ENCODE measurements at places on chromosomes 3 and 15. TPM values are rescaled to one million over a fixed set of nuclear protein-coding genes. Genes with fewer than 3 reads are reported as not detected.
A peak's percentile ranks its signal among the peaks of the same experiment; 100 is the strongest.

- H3K4me3 ChIP-seq = no peak overlapping the region
- H3K4me1 ChIP-seq = no peaks in the 10 kb centered on the region
- H3K27me3 ChIP-seq = no peaks in the 10 kb centered on the region
These were observed 584.0 kb upstream of the LMCD1 start for GRCh38 chr3:7917443-7918151.

The C3orf70 gene
- 1.3 TPM for total RNA-seq

DNA sequence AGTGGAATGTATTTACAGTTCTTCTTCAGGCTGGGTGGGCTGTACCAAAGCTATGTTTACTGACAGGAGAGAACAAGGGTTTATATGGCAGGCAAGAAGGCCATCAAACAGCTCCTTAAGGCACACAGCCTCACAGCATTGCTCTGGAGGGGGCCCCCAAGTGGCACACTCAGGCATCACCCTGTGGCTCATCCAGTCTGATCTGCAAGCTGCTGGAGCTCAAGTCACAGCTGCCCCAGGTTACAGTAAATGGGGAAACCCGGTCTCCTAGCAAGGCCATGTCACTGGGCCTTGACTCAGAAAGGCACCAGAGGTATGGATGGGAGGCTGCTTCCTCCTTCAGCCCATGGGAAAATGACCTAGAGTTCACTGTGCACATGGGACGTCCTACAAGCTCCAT is 67.5 kb downstream of the TFG start:
- H3K27me3 ChIP-seq = no peaks in the 10 kb centered on the region
- no peak for DNase-seq
- no peak overlapping the region for H3K4me3 ChIP-seq
- no peaks in the 10 kb centered on the region for H3K36me3 ChIP-seq
- H3K27ac ChIP-seq = no peak overlapping the region

- H3K4me3 ChIP-seq = no peak overlapping the region
- no peaks in the 10 kb centered on the region for H3K27me3 ChIP-seq
- DNase-seq = no peak
- H3K27ac ChIP-seq = no peak overlapping the region
These were observed 4.4 kb downstream of the CMTM6 start for GRCh38 chr3:32498252-32498651.

The FRMD5 gene
- 0.66 TPM for total RNA-seq

DNA sequence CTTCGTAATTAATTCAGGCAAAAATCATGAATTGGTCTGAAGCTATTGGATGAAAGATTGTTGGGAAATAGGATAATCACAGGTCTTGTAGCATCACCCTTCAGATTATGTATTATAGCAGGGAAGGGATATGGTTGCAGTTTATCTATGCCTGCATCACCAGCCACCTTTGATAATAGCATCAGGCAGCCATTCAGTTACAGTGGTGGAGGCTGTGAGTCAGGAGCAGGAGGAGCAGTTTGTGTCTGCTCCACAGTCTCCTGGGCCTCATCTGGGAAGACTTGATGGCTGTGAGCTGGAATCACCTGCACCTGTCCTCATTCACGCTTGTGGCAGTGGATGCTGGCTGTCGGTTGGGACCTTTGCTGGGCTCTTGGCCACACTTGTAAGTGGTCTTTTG is 104.3 kb upstream of the PLXNA1 start:
- no peaks in the 10 kb centered on the region for H3K4me1 ChIP-seq
- H3K27me3 ChIP-seq = no peaks in the 10 kb centered on the region
- no peaks in the 10 kb centered on the region for H3K36me3 ChIP-seq
- H3K27ac ChIP-seq = no peak overlapping the region
- DNase-seq = no peak

The AQP9 gene
- total RNA-seq = 6.9 TPM

The CCR3 gene
- total RNA-seq = not detected

The VWA5B2 gene
- 0.16 TPM for total RNA-seq

- H3K27me3 ChIP-seq = no peaks in the 10 kb centered on the region
- no peaks in the 10 kb centered on the region for H3K36me3 ChIP-seq
These were observed 258.8 kb downstream of the PLOD2 start for GRCh38 chr3:145902166-145902565.

DNA sequence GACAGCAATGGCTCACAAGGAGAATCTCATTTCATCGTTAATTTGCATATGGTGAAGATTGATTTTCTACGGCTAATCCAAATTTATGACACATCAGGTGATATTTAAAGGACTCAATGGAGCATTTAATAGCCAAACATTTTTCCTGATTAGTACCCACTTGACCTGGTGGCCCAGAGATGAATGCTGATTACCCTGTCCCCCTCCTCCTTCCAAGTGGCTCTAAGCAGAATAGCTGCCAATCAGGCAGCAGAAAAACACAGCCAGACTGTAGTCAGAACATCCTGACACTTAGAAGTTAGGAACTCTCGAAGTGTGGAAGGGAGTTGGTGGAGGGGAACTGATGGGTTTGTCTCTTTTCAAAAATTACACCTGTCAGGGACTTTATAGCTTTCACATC is 302.5 kb downstream of the ZNF621 start:
- no peaks in the 10 kb centered on the region for H3K36me3 ChIP-seq
- H3K27ac ChIP-seq = no peak overlapping the region
- DNase-seq = no peak
- no peak overlapping the region for H3K4me3 ChIP-seq
- no peaks in the 10 kb centered on the region for H3K27me3 ChIP-seq
- no peaks in the 10 kb centered on the region for H3K4me1 ChIP-seq

The DNAJC13 gene
- total RNA-seq = 53.6 TPM

The CDHR4 gene
- total RNA-seq = not detected

DNA sequence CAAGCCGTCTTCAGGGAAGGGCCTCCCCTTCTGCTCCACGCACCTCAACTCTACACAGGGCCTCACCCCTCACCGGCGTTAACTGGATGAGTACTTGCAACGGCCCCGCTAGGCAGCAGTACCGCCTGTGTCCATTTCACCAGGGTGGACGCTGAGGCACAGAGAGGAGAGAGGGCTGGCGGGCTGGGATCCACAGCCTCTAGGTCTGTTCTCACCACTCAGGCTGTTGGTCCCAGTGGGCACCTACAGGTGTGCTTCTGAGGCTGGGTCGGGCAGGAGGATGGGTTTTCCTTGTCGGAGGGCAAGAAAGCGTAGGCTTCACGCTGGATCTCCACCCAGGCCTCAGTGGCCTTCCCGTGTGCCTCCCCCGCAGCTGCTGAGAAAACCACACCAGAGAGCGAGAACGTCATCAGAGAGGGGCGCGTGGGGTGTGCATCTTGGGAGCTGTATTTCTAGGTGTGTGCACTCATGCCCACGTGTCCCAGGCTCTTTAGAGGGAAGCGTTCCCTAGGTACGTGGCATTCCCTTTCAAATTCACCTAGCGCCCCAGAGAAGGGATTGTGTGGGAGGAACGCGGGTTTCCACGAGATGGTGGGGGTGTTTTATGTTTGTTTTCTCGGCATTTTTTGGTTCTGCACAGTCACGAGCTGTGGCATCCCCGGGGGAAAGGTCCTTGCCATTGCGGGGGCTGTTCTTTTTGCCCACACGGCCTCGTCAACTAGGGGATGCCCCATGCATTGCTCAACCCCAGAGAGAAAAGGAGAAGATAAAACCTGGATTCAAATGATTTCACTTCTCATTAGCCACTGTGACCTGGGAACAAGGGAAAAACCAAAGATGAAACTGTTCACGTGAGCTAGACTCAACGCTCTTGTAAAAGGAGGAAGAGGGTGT is 67.7 kb downstream of the MGLL start:
- DNase-seq = no peak
- H3K27me3 ChIP-seq = no peaks in the 10 kb centered on the region
- no peaks in the 10 kb centered on the region for H3K4me1 ChIP-seq
- no peak overlapping the region for H3K27ac ChIP-seq

The GATM gene
- 22.8 TPM for total RNA-seq

DNA sequence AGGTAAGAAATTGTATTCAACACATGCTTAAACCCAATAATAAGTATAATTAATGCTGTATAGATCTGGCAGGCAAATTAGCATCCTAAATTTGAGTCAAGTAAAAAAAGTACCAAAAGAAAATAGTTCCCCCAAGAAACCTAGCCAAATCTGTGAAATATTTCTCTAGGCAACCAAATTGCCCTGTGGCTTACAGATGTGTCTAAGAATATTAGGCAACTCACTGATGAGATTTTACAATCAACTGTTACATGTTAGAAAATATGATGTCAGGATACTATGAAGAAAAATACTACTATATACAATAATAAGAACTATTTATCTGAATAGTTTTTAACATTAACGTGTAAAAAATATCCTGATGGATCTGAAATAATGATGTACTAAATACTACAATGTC is 397.1 kb downstream of the TIGIT start:
- peaks cover 4% of the 10 kb centered on the region for H3K36me3 ChIP-seq
- DNase-seq = no peak
- no peak overlapping the region for H3K27ac ChIP-seq
- no peaks in the 10 kb centered on the region for H3K27me3 ChIP-seq

DNA sequence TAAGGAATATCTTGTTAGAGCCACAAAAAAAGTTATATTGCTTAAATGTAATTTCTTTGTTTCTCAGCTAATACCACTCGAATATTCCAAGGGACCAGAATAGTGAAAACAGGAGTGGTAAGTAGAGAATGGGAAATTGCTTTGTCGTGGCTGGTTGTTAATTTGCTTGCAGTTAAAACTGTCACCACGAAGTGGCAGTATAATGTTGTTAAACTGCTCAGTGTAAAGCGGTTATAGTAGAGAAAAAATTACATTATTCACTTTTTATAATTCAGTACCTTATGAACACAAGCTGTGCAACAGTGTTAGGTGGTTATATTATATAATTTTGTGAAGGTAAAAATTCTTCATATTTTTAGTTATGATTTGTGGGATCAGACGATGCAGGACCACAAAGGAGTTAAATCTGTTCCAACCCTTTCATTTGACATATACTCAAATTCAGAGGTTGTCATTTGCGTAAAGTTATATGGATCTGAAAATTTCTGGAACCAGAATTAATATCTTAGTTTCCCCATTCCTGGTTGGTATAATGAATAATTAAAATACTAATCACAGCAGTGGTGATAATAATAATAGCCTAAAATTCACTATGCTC is 171.8 kb downstream of the FEZF2 start:
- no peaks in the 10 kb centered on the region for H3K4me1 ChIP-seq
- no peaks in the 10 kb centered on the region for H3K36me3 ChIP-seq
- no peak overlapping the region for H3K4me3 ChIP-seq

- peak overlapping the region; percentile 96 for H3K27ac ChIP-seq
- peak overlapping the region; percentile 88 for H3K4me3 ChIP-seq
- peaks cover 8% of the 10 kb centered on the region for H3K4me1 ChIP-seq
- H3K27me3 ChIP-seq = no peaks in the 10 kb centered on the region
- peaks cover 6% of the 10 kb centered on the region for H3K36me3 ChIP-seq
These were observed 820 bp upstream of the HMCES start for GRCh38 chr3:129277829-129278271.

The ADAMTS9 gene
- 50.6 TPM for total RNA-seq

DNA sequence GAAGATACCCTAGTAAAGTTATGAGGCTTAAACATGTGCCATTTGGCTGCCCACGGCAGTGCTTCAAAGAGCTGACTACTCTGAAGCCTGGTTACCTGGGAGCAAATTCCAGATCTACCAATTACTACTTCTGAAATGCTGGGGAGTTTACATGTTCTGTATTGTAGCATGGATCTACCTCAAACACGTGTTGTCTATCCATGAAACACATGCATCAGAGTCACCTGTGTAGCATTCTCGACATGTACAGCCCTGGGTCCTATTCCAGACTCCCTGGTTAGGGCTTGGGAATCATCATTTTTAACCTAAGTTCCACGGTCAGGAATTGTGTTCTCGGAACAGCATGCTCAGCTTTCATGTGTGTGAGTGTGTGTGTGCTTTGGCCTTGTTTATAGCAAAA is 599.3 kb upstream of the MDFIC2 start:
- no peaks in the 10 kb centered on the region for H3K4me1 ChIP-seq
- H3K4me3 ChIP-seq = no peak overlapping the region
- H3K27ac ChIP-seq = no peak overlapping the region
- no peak for DNase-seq

- no peaks in the 10 kb centered on the region for H3K36me3 ChIP-seq
- H3K27me3 ChIP-seq = no peaks in the 10 kb centered on the region
- no peak overlapping the region for H3K27ac ChIP-seq
- no peaks in the 10 kb centered on the region for H3K4me1 ChIP-seq
- H3K4me3 ChIP-seq = no peak overlapping the region
These were observed 230.4 kb downstream of the ABHD5 start for GRCh38 chr3:43921056-43921648.

The LNP1 gene
- 2.7 TPM for total RNA-seq

DNA sequence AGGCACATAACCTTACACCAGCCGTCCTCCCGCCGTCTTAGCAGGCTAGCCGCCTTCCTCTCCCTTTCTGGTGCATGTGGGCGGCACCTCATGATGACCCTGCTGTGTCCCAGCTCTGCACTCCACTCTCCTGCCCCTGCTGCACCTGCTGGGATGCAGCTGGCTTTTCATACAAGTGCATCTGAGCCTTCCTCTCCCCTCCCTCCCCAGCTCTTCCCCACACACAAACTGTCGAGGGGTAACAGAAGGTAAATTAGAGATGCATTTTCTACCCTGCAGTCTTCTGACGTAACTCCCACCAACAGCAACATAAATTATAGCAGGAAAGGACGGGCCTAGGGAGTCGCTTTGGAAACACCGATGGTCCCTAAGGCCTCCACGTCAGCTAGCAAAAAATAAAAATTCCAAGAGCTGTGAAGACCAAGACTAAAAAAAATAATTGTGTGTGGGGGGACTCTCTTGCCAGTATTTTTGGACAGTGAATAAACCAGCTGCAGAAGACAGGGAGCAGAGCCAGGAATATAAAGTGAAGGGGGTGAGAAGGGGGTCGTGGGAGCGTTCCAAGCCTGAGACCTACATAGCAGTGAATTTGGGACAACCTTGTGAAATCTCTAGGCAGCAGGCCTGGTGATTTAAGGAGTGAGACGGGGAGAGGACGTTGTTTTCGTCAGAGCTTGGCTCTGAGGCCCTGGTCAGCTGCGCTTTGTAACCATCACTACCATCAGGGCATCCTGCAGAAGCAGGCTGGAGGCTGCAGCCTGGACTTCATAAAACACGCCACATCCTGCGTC is 216.2 kb downstream of the ADAMTS17 start:
- H3K27me3 ChIP-seq = no peaks in the 10 kb centered on the region
- DNase-seq = peak; percentile 40
- H3K27ac ChIP-seq = peak overlapping the region; percentile 48

DNA sequence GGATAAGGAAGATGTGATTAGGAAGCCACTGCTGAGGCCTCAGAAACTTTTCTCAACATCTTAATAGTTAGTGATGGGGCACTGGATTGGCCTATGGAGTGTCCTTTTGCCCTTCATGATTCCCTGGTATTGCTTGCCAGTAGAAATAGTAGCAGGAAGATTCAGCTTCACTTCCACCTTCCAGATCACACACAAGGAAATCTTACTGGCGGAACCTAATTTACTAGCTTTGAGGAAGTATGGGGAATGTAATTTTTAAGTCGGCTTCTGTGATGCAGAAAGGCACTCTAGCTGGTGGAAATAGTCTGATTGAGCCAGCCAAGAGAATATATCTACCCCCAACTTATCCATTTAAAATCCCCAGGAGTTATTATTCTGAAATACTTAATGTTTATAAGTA is 46.5 kb downstream of the LPP start:
- no peak overlapping the region for H3K27ac ChIP-seq
- no peaks in the 10 kb centered on the region for H3K36me3 ChIP-seq
- no peak for DNase-seq
- no peaks in the 10 kb centered on the region for H3K27me3 ChIP-seq
